ENCODE measurements at places on chromosomes 6 and 20.

DNA sequence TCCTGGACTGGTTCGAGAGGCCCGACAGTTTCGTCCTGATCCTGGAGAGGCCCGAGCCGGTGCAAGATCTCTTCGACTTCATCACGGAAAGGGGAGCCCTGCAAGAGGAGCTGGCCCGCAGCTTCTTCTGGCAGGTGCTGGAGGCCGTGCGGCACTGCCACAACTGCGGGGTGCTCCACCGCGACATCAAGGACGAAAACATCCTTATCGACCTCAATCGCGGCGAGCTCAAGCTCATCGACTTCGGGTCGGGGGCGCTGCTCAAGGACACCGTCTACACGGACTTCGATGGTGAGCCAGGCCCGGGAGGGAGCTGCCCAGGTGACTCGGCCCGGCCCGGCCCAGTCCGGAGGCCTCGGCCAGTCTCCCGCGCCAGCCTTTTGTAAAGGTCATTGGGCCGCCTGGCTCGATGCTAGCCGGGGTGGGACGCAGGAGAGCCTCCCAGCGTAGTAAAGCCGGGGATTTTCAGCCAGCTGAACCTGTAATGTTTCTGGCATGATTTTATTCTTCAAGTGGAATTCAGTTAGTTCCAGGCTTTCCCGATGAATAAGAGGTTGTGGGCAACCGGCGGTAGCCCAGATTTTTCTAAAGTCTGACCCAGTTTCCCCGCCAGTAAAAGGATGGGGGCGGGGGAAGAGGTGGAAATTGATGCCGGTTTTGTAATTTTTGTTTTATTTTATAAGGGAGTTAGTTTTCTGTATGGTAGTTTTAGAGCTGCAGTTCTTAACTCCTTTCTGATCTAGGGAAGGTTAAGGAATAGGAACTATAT is 1.4 kb downstream of the PIM1 start:
- DNase-seq: no peak

DNA sequence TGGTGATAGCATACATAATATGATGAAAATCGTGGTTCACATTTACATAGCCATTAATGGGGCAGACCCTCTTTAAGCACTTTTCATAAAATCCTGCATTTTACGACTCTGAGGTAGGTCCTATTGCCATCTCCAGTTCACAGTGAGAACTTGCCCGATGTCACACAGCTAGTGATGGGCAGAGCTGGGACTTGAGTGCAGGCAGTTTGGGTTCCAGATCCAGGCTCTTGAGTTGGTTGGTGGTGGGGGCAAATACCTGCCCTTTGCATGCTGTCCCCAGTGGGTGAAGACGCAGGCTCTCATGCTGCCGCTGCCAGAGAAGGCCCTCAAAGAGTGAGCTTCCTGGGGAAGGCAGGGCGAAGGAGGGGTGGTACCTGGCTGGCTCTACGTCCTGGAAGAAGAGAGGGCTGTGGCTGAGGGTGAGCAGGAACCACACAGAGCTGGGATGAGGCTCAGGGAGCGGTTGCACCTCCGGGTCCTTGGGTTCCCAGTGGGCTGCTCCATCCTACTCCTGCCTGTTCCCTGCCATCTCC is 6.1 kb upstream of the BAK1 start:
- no peak for DNase-seq

GRCh38 chr6:38860041-38860440 is 144.9 kb downstream of the DNAH8 start:
- no peak for DNase-seq

DNA sequence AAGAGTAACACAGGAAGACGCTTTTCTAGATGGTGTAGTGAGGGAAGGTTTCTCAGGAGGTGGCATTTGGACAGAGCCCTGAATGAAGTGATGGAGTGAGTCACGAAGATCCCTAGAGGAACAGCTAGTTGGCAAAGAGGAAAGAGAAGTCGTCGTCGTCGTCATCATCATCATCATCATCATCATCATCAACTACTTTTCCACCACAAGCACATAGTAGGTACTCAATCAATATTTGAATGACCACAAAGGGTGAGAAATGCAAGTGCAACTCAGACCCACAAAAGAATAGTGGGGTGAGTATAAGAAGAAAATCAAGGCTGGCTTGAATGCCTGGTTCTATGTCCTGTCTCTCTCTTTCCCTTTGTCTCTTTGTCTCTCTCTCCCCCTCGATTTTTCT is 28.3 kb upstream of the OCSTAMP start:
- DNase-seq: no peak

- DNase-seq: no peak
Observed at GRCh38 chr6:72382602-72383529, 239.0 kb upstream of the KCNQ5 start.

- DNase-seq: no peak
Observed at GRCh38 chr6:98634569-98634968, 199.8 kb upstream of the POU3F2 start.

GRCh38 chr20:44809380-44810060 is 826 bp downstream of the RIMS4 start:
- DNase-seq: no peak

DNA sequence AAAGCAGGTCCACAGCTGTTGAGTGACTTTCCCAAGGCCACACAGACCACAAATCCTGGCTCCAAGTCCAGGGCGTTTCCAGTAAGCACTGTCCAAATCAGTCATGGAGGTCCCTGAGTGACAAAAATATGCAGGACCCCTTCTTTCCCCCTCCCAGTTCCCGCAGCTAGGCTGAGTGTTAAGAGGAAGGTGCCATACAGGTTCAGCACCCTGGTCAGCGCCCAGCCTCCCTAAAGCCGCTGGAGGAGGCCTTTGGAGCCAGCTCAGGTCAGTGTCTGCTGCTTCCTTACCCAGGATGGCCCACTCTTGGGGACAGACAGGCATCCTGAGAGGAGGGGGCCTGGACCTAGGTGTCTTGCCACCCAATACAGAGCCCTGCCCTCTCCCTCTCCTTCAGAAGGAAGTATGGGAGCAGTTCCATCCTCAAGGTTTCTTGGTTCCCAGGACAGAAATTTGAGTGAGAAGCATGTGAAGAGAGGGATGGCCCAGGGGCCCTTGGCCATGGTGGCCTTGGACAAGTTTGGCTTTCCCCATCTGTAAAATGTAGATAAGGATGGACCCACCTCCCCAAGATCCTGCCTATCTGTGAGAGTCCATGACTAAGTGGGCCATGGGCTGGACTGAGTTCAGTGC is 13.2 kb downstream of the TMEM74B start:
- no peak for DNase-seq

GRCh38 chr6:170464524-170464979 is 88.6 kb downstream of the PSMB1 start:
- no peak for DNase-seq

- DNase-seq: no peak
Observed at GRCh38 chr20:4441871-4442270, 279.8 kb upstream of the PRND start.

DNA sequence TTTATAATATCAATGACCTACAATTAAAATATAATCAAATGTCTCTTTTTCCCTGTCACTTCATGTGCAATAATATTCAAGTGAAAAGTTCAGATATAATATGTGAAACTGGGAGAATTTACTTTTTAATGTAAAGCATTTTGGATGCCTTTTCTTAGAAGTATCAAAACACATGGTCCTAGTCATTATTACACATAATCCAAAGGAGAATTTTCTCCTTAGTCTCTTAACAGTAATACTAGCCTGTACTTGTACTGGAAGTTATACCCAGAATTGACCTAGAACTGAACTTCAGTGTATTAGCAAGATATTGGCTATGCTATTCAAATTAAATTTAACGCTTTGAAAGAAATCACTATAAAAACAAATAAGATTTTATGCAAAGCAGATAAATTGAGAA is 842.6 kb upstream of the MANEA start:
- no peak for DNase-seq

DNA sequence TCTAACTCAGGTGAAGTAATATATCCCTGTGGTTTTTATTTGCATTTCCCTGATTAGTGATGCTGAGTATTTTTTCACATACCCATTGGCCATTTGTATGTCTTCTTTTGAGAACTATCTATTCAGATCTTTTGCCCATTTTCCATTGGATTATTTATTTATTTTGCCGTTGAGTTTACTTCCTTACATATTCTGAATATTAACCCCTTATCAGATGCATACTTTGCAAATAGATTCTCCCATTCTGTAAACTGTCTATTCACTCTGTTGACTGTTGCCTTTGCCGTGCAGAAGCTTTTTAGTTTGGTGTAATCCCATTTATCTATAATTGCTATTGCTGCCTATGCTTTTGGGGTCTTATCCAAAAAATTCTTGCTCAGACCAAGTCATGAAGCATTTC is 336.9 kb downstream of the BTBD9 start:
- no peak for DNase-seq

GRCh38 chr6:20404641-20405032 is 3.0 kb downstream of the E2F3 start:
- DNase-seq: peak; percentile 42

DNA sequence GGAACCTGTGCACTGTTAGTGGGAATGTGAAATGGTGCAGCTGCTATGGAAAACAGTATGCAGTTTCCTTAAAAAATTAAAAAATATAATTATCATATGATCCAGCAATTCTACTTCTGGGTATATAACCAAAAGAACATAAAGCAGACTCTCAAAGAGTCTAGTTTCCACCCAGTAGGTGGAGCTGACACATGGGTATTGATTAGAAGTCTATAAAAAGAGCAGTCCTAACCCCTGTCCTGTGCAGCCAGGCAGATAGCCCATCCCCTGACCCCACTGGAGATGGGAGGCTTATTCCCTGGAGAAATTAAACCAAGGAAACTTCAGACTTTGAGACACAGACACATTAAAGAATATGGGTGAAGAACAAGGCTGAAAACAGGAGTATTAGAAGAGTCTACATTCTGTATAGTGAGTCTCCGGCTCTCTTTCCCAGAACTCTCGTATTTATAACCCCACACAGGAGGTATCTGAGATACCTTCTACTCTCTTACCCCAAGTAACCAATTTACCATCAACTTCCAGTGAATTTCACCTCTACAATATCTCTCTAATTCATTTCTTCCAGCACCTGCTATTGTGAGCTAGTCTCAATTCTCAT is 92.3 kb downstream of the SEL1L2 start:
- DNase-seq: no peak

DNA sequence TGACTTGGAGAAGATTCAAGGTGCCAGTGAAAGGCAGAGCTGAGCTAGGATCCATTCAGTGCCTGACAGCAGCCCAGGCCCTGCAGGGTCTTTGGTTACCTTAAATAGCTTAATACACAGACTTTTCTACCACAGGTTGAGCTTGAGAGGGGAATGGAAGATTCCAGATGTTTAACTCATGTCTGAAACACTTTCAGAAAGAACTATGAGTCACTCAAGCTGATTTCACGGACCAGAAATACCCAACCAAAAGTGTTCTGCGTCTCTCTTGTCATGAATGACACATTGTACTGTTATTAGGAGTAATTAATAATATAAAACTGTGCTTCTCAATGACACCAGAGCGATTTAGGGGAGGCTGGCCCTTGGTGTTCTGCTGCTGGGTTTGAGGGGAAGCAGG is 6.4 kb upstream of the PMEPA1 start:
- DNase-seq: no peak
